ENCODE measurements at places on chromosomes 2 and 18. TPM values are rescaled to one million over a fixed set of nuclear protein-coding genes. Genes with fewer than 3 reads are reported as not detected.

Gene SAG
- total RNA-seq: not detected

Gene TTR
- not detected for total RNA-seq

Gene FOSL2
- 100 TPM for total RNA-seq

Gene WNT6
- total RNA-seq: not detected

Gene TXNDC2
- total RNA-seq: not detected

Gene GPR45
- total RNA-seq: not detected

Gene HOXD10
- total RNA-seq: not detected

Gene POTEJ
- total RNA-seq: not detected

Gene ACKR3
- total RNA-seq: 2.7 TPM

Gene BOLL
- not detected for total RNA-seq

DNA sequence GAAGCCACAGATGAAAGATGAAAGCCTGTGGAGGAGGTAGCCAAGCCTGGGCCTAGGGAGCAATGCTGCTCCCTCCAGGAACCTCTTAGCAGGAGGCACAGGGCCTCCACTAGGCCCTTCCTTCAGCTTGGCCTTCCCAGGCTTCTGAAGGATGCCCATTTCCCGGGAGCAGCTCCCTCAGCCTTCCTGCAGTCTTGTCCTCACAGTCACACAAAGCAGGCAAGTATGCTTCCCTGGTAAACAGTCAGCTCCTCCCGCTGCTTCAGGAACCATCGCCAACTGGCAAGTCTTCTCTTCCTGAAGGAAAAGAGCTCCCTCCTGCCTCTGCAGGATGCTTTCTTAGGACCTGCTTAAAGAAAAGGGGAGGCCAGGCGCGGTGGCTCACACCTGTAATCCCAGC lies 53.2 kb downstream of the SMAD7 start:
- no peak for DNase-seq

GRCh38 chr2:240107477-240107796 lies 28.7 kb downstream of the COPS9 start:
- no peak for DNase-seq

DNA sequence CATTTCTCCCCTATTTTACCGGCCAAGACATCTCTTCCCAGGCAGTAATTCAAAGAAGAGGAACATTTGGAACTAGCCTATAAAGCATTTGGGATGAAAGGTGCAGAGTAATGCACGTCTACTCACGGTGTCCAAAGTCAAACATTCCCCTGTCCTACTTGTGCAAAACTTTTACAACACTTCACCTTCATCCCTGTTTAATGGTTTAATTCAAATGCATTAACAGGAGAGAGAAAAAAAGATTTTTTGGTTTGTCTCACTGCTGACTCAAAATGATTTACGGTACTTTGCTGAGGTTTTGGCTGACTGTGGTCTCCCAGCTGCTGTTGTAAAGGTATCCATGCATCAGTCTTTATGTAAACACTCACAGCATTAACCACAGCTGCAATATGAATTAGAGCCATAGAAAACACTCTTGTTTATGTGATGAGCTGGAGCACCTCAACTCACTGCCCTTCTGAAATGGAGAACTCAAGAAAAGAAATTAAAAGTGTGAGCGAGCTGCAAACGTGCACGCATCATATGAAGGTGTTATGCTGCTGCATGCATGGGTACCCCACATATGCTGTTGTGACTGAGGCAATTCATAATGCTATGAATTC lies 220.5 kb downstream of the PIEZO2 start:
- no peak for DNase-seq

- DNase-seq: no peak
These were observed 73.3 kb downstream of the LDLRAD4 start for GRCh38 chr18:13291745-13292447.

- DNase-seq: no peak
These were observed 58.6 kb upstream of the VRK2 start for GRCh38 chr2:57987835-57988573.

- DNase-seq: no peak
These were observed 3.0 kb downstream of the CNNM4 start for GRCh38 chr2:96763511-96764252.

GRCh38 chr18:36128530-36128870 lies 640 bp downstream of the SLC39A6 start:
- no peak for DNase-seq

GRCh38 chr2:234842753-234843152 lies 109.1 kb upstream of the SH3BP4 start:
- DNase-seq: no peak

DNA sequence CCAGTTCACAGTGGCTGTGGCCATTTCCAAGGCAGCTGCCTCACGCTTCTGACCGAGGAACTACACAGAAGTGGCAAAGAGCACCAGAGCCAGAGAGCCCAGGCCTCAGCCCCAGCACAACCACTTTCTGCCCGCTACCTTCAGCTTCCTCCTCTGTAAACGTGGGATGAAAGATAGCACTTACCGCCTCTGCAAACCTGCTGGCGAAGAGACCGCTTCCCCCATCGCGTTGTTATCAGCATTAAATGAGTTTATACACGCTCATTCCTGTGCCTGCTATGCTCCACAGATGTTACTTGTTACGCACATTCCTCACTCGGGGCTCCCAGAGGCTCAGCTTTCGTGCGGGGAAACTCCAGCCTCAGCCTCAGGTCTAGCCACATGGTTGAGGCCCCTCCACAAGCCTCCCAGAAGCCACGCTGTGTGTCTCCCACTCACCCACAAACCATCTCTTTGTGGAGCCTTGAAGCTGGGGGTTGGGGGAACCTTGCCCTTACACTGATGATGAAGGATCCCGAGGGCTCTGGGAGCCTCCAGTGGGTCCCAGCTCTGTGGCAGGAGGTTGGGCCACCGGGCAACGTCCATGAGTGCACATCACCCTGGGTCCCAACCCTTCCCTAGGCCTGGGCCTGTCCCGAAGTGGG lies 63.3 kb upstream of the SMAD7 start:
- no peak for DNase-seq

DNA sequence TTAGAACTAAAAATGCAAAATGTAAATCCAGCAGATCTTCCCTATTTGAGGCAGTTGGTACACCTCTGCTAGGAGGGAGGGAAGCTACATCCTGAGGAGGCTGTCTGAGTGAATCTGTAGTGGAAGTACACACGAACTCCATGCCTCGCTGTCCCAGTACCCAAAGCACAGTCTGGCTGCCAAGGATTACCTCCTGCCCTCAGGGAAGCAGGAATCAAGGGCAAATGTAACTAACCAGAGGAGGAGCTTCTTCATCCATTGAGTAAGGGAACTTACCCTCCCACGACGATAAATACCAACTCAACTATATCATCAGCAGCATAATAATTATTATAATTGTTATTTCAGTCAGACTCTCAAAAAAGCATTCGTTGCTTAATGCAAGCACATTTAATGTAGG lies 2.1 kb downstream of the DHRS9 start:
- no peak for DNase-seq

DNA sequence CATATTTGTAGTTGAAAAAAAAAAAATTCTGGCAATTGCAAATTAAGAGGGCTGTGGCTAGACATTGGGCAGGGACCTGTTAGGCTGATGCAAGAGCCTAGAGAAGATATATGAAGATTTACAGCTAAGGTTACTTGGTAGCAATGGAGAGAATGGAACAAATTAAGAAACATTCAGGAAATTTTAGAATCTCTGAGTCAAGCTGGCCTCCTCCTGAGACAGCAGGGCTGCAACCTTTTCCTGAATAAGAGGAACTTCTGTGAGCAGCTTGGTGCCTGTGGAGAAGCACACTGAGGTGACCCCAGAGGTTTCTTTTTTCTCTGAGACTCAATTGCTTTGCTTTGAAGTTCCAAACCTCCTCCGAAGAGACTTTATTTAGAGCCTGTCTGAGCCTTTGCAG lies 118.6 kb upstream of the LRATD1 start:
- DNase-seq: no peak

All from activated CD4-positive, alpha-beta memory T cell treated with anti-CD3 and anti-CD28 coated beads, Interleukin-2, amount 10 ng/mL, durations not matched to agents 7 days and 5 days (primary cell).